ENCODE measurements at places on chromosomes 4 and X. TPM values are rescaled to one million over a fixed set of nuclear protein-coding genes. Genes with fewer than 3 reads are reported as not detected.

The L1CAM gene
- 1.7 TPM for total RNA-seq

The VCX gene
- total RNA-seq = not detected

The PPP4R3C gene
- total RNA-seq = not detected

The CCSER1 gene
- not detected for total RNA-seq

The SLC16A2 gene
- total RNA-seq = 0.08 TPM

The TRO gene
- total RNA-seq = 1.3 TPM

The TIGD2 gene
- total RNA-seq = 2.3 TPM

The ADGRL3 gene
- total RNA-seq = not detected

The PLAC8 gene
- 41.9 TPM for total RNA-seq

The TBX22 gene
- not detected for total RNA-seq

The BBS12 gene
- 6.2 TPM for total RNA-seq
